ENCODE measurements at places on chromosomes 3 and 15. TPM values are rescaled to one million over a fixed set of nuclear protein-coding genes. Genes with fewer than 3 reads are reported as not detected.

ANKRD34C gene
- not detected for total RNA-seq

DNA sequence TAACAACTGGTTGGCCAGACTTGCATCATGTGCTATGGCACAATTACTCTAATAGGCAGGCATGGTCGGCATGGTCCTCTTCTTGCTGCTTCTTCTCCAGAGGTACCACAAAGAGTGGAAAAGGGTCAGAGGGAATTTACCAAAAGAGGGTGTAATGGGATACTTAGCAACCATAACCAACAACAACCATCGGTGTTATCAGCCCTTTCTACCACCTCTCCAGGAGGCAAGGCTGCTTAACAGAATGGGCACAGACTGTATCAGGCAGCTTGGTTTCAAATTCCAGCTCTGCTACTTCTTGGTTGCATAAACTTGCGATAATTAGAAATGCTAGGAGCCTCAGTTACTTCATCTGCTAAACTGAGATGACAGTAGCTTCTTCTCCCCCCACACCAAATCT lies 284.6 kb upstream of the CRBN start:
- no peak for DNase-seq

GRCh38 chr3:47476644-47477199 lies 981 bp upstream of the SCAP start:
- DNase-seq: no peak

DNA sequence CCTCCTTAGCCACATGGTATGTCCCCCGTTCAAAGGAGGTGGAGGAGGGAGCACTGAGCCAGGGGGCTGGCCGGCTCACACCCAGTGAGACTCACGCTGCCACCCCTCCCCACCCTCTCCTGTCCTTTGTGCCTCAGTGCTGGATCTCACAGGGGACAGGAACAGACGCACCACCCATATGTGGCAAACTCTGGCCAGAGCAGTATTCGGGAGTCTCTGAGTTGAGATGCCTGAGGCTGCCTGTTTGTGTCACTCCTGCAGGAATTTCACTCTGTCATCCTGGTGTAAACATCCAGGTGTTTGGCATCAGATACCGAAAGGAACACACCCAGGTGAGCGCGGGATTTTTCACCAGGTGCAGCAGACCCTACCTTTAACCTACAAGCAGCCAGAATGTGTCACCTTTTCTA lies 25.7 kb downstream of the RGMA start:
- DNase-seq: no peak

GRCh38 chr3:454986-455385 lies 258.4 kb downstream of the CHL1 start:
- DNase-seq: no peak

- DNase-seq: no peak
These were observed 14.6 kb downstream of the MAP2K5 start for GRCh38 chr15:67556976-67557570.

DNA sequence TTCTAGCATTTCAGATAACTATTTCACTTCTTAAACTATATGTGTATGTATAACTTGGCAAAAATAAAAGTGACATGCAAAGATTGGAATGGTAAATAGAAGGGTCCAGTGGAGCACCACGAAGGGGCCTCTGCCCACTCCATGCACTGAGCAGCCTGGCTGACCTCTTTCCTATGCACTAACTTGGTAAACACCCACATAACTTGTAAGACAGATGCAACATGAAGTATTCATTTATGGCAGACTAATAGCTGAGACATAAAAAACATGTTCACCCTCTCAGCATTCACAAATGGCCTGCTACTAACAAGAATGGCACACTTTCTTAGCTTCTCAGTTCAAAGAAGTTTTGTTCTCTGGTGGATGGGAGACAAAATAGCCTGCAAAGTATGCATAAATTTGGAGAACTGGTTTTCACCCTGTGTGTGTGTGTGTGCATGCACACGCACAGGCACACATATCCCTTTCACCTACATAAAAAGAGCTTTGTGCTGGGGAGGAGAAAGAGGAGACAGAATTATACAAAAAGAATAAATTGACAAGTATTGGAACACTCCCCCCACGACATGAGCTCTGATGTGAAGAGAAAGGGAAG lies 26.5 kb upstream of the RYK start:
- DNase-seq: no peak

GRCh38 chr3:108088146-108088545 lies 2.7 kb downstream of the CD47 start:
- no peak for DNase-seq

- DNase-seq: peak; percentile 30
These were observed at the start of gene ABCF3 for GRCh38 chr3:184186184-184186901. Gene ABCF3, plus strand, starts transcription at chr3:184186199. Its CDS starts 9 bp downstream, at chr3:184186208.

- DNase-seq: no peak
These were observed 15.9 kb downstream of the SLC49A4 start for GRCh38 chr3:122810734-122811133.

GRCh38 chr15:23561914-23562313 lies 3.6 kb upstream of the MKRN3 start:
- no peak for DNase-seq

DNA sequence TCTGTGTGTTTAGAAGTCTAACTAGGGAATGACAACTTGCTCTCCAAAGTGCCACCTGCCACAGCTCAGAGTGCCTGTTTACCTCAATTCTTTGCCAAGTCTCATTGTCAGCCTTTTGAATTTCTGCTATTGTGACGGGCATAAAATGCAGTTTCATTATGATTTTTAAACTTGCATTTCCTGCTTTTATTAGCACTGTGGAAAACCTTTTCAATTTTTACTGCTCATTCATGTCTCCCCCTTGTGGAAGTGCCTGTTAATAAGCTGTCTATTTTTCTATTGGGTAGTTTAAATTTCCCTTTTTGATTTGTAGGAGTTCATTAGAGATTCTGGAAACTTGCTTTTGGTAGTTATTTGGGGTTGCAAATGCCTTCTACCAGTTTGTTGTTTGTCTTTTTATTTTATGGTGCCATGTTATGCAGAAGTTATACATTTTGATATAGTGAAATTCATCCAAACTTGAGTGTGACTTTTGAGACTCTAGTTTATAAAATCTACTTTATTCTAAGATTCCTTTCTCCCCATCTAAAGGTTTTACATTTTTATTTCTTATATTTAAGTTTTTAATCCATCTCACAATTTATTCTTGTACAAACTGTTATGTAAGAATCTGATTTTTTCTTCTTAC lies 53.9 kb upstream of the FRMD4B start:
- DNase-seq: peak; percentile 15

UROC1 gene
- total RNA-seq: not detected

- DNase-seq: no peak
These were observed 24.3 kb upstream of the GCNT3 start for GRCh38 chr15:59587085-59587826.

CPNE4 gene
- not detected for total RNA-seq

ZBED2 gene
- 397 TPM for total RNA-seq

- no peak for DNase-seq
These were observed 55.0 kb downstream of the GLB1 start for GRCh38 chr3:33041909-33042308.

RAB6B gene
- total RNA-seq: not detected

GRCh38 chr3:96331341-96331740 lies 483.1 kb upstream of the EPHA6 start:
- no peak for DNase-seq

GRCh38 chr3:116288485-116288884 lies 156.8 kb downstream of the LSAMP start:
- no peak for DNase-seq

- no peak for DNase-seq
These were observed 10.5 kb upstream of the BUB1B start for GRCh38 chr15:40150163-40150925.

GRCh38 chr3:42053476-42053875 lies 37.7 kb upstream of the TRAK1 start:
- no peak for DNase-seq

DNA sequence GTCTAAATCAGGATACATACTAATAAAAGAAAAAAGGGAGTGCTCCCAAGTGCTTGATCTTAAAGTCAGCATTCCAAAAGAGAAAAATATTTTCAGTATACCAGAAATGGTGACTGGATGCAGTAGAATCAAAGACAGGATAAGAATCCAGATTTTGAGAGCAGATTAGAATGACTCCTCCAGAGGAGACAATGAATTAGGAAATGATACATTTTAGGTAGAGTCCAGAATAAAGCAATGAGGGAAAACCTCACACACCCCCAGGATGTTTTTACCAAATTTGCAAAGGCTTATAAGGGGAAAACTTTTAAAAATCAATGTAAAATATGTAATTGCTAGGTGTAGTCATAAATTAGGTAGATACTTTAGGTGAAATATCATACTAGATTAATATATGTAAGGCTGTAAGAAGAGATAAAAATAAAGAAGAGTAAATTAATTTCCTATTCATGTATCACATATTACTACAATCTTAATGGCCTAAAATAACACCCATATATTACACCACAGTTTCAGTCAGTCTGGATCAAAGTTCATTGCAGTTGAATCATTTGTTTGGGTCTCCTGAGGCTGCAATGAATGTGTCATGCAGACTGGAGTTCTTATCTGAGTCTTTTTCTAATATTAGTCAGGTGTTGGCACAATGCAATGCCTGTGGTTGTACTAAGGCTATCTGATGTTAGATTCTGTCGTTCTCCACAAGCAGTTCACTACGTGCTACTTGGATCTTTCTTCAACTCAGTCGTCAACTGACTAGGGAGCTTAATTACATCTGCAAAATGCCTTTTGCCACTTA lies 547.8 kb upstream of the EPHA6 start:
- no peak for DNase-seq

TFRC gene
- total RNA-seq: 442 TPM

MRPS11 gene
- total RNA-seq: 57.1 TPM

GRCh38 chr3:44045476-44046275 lies 196.0 kb upstream of the TOPAZ1 start:
- DNase-seq: peak; percentile 68

DNA sequence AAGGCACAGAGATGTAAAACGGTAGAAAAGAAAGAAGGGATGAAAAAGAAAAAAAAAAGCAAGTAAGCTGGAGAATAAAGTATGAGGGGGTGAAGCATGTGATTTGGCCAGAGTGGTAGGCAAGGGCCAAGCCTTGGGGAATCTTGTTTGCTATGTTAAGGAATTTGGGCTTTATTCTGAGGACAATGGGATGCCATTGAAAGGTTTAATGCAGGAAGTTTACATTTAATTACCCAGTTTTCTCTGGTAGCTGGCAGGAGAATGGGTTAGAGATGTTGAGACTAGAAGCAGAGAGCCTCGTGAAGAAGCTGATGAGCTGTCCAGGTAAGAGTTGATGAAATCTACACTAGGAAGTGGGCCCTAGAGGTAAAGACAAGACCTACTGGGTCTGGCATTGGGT lies 455.9 kb downstream of the PDCD6IP start:
- DNase-seq: no peak

DNA sequence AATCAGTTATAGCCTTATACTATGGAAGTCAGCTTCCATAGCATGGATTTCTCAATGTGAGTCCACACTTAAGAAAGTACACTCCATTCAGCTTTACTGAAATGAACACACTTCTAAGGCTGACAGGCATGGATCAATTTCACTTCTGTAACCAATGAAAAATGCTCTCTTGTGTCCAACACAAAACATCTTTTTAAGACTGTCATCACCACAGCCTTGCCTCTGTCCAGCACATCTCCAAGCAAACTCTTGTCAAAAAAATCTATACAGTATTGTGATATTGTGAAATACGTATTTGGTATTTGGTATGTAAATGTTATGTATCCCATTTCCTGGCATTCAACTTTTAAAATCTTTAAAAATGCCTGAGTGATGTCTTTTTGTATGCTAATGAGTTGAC lies 208.7 kb downstream of the RAP2B start:
- DNase-seq: no peak

GRCh38 chr15:49758856-49759255 lies 138.0 kb downstream of the DTWD1 start:
- no peak for DNase-seq

GRCh38 chr3:182490596-182491491 lies 302.5 kb upstream of the ATP11B start:
- no peak for DNase-seq

CHRFAM7A gene
- not detected for total RNA-seq

DNA sequence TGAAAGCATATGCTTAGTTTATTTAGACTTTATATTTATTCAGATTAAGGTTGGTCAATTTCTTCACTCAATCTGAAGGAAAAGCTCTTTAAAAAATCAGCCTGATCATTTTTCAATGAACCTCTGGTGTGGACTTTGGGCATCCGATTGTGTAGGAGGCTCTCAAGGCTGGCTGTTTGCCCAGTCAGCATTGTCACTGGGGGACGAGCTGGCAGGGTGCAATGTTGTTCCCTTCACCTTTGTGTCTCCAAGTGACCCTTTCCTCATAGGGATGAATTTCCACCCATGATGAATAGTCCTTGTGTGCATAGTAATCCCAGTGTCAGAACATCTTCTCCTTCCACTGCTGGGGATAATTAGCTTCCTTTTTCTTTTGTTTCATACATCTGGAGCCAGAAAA lies 102.5 kb downstream of the CHRNA7 start:
- DNase-seq: no peak

GRCh38 chr3:114800272-114801031 lies 346.6 kb downstream of the ZBTB20 start:
- DNase-seq: no peak

- DNase-seq: no peak
These were observed 215.3 kb upstream of the CGNL1 start for GRCh38 chr15:57160823-57161560.

DNA sequence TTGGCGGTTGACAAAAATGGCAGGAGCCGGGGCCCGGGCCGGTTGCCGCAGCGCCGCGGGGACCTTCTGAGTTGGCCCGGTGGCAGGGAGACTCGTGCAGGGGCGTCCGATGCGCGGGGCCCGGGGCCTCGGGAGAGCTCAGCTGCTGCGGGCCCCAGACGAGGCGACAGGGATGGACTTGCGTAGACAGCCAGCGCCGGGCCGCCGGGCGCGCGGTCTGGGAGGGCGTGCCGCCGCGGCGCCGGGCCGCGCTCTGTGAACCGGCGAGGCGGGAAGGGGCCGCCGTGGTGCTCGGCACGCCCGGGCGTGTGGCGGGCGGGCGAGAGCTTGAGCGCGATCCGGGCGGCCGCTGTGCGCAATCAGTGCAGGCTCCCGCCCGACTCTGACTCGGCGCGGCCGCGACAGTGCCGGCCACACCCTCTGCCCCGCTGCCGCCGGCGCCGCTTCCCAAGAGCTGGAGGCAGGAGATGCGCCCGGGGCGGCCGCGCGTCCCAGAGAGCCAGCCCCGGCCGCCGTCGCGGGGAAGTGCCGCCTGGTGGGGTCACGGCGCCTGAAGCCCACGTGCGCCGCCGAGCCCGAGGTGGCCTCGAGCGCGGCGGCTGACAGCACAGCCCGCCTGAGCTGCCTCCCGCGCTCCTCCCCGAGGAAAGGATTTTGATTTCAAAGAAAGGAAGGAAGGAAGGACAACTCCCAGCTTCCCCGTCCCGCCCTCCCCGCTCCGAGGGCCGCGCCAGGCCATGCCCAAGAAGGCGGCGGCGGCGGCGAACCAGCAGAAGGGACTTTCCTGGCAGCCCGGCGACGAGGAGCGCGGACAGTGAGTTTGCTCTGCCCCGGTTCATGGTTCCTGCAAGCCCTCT lies 657 bp downstream of the TLNRD1 start:
- peak; percentile 52 for DNase-seq

DNA sequence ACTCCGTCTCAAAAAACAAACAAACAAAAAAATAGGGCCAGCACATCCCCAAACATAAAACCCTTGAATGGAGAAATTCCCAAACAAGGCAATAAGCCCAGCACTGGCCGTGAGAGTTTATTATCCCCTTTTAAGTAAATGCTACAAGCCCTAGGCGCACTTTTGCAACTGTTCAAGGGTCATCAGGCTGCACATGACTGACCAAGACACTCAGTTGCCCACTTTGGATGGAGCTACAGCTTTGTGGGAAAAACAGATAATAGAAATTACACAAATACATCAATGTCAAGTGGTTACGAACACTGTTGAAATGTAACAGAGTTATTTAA lies 33.7 kb upstream of the ZNF445 start:
- no peak for DNase-seq

DRD3 gene
- total RNA-seq: not detected
